Thoracic aorta (tissue), 2 donors: ENCODE measurements at places on chromosomes 3 and 15. TPM values are rescaled to one million over a fixed set of nuclear protein-coding genes. Genes with fewer than 3 reads are reported as not detected.

The VGLL3 gene
- 45.6 TPM for total RNA-seq

The KLHL40 gene
- not detected for total RNA-seq

- no peak for DNase-seq
These were observed 902 bp downstream of the P2RY13 start for GRCh38 chr3:151328298-151328995.

DNA sequence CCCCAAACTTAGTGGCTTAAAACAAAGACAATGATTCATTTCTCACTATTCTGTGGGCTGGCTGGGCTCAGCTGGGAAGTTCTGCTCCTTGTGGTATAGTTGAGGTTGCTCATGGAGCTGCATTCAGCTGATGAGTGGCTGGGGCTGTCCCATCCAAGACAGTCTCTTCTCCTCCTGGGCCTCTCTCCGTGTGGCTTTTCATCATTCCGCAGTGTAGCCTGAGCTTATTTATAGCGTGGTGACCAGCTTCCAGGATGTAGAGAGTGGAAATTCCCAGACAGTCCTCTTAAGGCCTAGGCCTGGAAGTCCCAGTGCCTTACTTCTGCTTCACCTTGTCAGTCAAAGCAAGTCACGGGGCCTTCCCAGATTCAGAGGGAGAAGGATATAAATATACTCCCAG is 136.7 kb upstream of the DAZL start:
- DNase-seq, result no peak

The C3orf85 gene
- not detected for total RNA-seq

The HYPK gene
- 21.2 TPM for total RNA-seq

- no peak for DNase-seq
These were observed 20.8 kb downstream of the STAG1 start for GRCh38 chr3:136731274-136731884.

DNA sequence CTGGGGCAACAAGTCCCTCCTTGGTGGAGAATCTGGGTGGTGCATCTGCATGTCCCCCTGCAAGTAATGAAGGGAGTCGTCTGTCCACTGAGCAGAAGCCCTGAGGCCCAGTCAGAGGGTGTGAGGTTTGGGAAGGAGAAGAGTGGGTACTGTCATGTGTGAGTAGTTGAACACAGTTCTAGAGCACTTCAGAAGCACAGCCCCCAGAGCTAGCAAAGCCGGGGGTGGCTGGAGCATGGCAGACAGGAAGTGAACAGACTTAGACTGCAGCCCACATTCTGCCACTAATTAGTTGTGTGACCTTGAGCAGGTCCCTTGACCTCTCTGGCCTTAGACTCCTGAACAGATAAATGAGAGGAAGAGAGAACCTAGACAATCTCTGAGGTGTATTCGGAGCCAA is 207.6 kb downstream of the UACA start:
- DNase-seq, result no peak

- no peak for DNase-seq
These were observed 195.0 kb downstream of the CNTN6 start for GRCh38 chr3:1287815-1288214.

DNA sequence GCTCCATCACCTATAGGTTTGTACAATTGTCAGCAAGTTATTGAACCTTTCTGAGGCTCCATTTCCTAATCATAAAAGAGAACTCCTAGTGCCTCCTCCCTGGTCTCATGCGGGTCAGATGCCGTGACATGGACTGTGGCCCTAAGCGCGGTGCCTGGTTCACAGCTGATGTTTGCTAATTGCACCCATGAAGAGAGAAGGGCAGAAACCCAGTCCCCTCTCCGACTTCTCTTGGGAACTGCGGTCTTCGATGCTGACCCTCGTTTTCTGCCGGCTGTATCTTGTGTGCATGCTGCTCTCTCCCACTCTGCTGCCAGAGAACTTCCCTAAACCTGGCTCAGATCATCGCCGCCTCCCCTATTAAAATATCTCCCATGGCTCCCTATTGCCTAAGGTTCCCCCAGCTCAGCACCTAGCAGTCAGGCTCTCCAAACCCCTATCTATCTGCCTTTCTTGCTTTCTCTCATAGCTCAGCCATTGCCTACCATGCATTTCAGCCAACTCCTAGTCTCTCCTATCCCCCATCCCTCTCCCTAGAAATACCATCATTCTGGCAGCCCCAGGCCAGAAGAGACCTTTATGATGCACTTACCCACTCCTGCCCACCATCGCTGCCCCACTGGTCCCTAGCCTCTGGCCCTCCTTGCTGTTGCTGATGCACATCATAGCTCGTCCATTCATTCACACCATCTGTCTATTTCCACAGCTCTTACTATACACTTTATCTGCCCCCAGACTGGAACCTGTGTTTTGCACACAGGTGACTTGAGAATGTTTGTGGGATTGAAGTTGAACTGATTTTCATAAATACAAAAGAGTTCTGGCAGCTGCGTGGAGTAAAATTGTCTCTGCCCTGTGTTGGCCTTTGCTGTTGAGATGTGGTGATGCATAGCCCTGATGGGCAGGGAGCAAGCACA is 6.6 kb downstream of the ISG20 start:
- no peak for DNase-seq

The ZNF662 gene
- total RNA-seq, result 12.6 TPM

DNA sequence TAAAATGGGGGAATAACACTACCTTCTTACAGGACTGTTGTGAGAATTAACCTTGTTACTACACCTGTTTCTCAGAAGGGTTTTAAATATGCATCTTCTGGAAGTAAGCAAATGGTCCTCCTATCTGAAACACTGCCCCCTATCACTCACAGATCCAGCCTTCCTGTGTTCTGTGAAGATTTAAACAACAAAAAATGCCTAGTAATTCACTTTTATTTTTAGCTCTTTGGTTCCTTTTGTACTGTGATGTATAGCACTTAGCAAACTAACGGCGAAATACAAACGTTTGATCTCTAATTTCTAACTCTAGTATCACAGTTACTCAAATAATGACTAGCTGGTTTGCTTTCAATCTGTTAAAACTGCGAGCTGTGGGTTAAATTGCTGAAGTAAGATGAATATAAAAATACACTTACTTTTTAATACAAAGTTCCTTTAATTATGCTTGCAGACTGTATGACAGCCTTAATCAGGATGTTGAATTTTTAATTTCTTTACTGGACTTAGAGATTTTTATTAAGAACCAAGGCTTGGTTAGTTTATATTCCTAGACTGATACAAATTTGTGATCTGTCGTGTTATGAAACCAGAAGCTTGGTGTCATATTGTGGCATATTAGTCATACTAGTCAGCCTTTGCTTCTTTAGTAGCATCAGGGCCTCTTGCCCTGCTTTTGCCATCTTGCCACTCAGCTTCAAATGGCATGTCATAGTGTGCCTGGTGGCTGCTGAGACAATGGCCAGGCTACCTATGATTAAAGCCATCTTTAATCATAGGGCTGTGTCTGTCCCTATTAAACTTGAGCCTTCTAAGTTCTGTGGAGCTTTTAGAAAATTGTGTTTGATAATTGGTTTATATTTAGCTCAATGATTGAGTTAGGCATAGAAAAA is 9.2 kb downstream of the EIF3J start:
- no peak for DNase-seq

GRCh38 chr15:52529341-52529924 is 753 bp upstream of the MYO5A start:
- no peak for DNase-seq

- no peak for DNase-seq
These were observed 722 bp downstream of the RBMS3 start for GRCh38 chr3:29281344-29282241.

DNA sequence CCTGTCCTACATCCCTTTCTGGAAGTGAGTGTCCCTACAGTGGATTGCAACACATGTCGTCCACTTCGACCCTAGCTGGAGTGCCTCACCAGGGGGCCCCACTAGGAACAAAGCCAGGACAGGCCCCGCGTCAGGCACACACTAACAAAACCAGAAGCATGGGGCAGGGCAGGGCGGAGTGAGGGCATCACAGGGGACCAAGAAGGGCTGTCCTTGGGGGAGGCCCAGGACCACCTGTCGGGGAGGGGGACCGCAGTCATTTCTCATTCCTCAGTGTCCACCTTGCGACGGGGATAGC is 21.9 kb downstream of the IDH2 start:
- DNase-seq, result no peak

GRCh38 chr15:69668963-69669362 is 216.3 kb downstream of the RPLP1 start:
- no peak for DNase-seq

DNA sequence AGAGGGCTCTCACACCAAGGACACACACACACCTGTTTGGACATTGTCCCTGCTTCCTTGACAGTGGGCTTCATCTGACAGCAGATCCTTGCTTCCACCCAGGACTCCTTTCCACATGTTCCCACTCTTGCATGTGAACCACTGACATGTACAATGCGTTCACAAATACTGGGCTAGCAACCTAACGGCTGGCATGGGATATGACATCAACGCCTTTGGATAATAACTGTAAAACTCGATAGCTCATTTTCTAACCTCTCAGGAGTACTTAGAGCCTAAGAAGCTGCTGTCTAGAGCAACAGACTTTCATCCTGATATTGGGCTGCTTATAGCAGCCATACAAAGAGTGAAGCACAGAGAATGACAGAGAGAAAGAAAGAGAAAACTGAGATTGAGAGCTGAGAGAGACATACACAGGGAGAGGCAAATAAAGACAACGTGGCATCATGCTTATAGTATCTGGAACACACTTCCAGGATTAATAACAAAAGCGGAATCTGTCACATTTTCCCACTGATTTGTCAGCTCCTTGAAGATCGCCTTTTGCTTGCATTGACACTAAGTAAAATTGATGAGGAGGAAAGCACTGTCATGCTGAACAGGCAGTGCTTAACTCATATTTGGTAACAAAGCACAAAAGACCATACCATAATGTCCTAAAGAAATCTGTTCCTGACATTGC is 1.7 kb downstream of the GUCA1C start:
- DNase-seq, result no peak

The RARRES1 gene
- total RNA-seq, result 63.8 TPM

GRCh38 chr3:145087038-145087437 is 1073.9 kb downstream of the PLOD2 start:
- no peak for DNase-seq

GRCh38 chr15:35173444-35174118 is 88.5 kb upstream of the NANOGP8 start:
- no peak for DNase-seq

The LCMT2 gene
- total RNA-seq, result 5.3 TPM

The CCRL2 gene
- 0.41 TPM for total RNA-seq

- DNase-seq, result no peak
These were observed 589 bp upstream of the MAPKBP1 start for GRCh38 chr15:41773729-41774061.

DNA sequence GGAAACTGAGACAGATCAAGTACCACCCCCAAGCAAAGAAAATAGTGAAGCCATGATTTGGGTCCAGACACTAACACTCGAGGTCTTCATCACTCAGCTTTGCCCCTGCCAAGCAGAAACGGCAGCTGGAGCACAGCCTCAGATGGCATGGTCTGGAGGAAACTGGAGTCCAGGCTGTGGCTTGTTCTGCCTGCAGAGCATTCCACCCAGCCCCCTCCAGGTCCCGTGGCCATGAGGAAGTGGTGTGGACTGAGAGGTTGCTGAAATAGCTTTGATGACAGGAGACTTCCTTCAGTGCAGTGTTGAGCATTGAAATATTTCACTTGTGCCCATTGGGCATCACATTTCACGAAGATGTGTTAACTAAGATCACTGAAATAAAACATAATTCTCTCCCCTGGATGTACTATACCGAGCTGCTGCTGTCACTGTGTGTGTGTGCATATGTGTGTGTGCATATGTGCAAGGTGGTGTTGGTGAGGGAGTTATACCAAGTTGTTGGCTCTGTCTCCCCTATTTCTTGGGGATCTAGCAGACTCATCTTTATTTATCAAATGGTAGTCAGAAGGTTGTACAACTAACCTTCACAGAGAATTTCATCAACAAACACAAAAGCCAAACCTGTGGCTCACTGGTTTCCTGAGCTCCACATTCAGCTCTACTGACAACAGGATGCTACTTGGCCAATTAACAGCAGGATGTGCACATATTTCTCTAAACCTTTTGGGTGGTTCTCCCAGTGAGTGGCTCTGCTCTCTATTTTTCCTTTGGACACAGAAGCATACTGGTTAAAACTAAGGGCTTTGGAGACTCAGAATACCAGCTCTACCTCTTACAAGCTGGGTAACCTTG is 660.1 kb upstream of the CFAP20DC start:
- DNase-seq, result no peak

DNA sequence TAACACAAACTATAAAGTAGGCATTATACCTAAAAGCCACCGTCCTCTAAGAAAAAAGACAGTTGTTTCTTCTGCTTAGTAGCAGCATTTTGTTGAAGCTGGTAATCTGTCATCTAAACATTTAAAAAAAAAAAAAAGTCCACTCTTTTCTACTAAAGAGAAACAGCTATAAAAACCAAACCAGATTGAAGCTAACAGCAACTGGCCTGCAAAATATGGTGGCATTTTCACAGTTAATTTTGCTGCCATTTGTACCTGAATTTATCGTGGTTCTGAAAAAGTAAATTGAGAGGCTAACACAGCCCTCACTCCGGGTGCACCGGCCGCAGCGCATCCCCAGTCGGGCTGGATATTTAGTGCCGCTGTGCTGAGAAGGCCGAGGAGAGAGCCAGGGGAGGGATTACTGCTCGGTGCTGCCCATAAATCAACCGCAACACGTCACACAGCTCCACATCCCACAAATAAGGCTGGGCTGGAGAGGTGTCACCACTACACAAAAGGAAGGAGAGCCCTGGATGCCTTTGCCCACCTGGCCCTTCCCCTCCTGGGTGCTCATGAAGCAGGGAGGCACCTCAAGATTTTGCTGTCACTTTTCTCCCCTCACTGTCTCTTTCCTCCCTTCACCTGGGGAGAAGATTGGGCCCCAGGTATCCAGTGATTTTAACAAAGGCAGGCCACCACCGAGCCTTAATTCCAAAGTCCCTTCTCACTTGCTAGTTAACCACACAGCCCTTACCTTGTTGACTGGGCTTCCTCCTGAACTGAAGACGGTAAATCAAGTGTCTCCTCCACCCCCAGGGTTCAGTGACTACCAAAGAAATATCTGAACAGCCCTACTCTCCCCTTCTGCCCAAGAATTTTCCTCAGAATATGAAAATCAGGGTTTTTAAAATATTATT is 44.4 kb downstream of the MECOM start:
- no peak for DNase-seq

- DNase-seq, result no peak
These were observed 232.9 kb upstream of the CTDSPL start for GRCh38 chr3:37628711-37629301.

The SLC22A14 gene
- total RNA-seq, result 0.41 TPM

The BFSP2 gene
- total RNA-seq, result not detected

DNA sequence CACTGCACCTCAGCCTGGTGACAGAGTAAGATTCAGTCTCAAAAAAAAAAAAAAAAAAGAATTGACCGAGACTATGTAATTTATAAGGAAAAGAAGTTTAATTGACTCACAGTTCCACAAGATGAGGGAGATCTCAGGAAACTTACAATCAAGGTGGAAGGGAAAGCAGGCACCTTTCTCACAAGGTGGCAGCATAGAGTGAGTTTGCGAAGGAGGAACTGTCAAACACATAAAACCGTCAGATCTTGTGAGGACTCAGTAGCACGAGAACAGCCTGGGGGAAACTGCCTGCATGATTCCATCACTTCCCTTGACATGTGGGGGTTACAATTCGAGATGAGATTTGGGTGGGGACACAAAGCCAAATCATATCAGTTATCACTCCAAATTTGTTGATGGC is 380.9 kb downstream of the EDEM1 start:
- no peak for DNase-seq

GRCh38 chr3:120280566-120280965 is 4.5 kb downstream of the GPR156 start:
- DNase-seq, result no peak

The SGO1 gene
- total RNA-seq, result not detected

The PCYT1A gene
- total RNA-seq, result 64.7 TPM
